Pulmonary artery endothelial cell (primary cell): ENCODE measurements at places on chromosomes 6 and 20.

GRCh38 chr20:9498322-9498721 lies 16.1 kb upstream of the LAMP5 start:
- no peak for DNase-seq

DNA sequence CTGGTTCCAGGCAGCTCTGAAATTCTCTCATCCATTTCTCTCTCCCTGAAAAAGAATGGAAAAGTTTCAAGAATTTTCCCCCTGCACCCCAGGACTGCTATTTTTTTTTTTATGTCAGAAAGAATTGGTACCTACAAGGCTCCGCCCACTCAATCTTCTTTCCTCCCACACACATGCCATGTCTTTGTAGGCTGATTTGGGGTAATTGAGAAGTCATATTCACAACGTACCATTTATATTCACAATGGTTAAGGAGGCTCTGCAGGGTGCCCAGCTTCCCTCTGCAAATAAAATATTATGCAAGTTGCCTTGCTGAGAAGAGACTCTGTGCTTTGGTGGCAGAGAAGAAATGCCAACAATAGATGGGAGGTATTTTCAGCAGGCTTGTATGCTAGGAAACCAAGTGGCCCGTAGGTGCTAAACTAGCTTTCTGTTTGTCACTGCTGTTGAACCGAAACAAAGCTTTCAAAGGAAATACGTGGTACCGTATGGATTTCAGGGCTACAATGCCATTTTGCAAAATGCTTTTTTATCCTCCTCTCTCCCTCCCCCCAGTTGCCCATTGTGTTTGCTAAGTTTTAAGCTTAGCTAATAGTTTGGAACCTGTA lies 150.0 kb downstream of the PHACTR1 start:
- DNase-seq: no peak

- DNase-seq: no peak
These were observed 58.3 kb upstream of the TSHZ2 start for GRCh38 chr20:52913650-52914387.

GRCh38 chr6:152993431-152993830 lies 9.1 kb downstream of the MTRF1L start:
- no peak for DNase-seq

DNA sequence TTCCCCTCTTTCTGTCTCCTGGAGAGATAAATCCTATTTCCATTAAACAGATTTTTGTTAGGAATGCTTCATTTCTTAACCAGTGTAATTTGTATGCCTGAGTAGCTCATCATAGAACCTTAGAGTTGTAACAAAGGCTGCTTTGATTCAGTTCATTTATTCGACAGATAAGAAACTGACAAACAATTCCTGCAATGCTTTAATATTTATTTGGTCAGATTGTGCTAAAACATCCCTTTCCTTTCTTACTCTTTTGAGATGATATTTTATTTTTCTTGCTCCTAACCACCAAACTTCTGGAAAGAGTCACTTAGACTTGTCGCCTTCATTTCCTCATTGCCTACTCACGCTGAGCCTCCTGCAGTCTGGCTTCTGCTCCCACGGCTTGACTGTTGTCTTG lies 89.0 kb upstream of the SUPT3H start:
- DNase-seq: no peak

DNA sequence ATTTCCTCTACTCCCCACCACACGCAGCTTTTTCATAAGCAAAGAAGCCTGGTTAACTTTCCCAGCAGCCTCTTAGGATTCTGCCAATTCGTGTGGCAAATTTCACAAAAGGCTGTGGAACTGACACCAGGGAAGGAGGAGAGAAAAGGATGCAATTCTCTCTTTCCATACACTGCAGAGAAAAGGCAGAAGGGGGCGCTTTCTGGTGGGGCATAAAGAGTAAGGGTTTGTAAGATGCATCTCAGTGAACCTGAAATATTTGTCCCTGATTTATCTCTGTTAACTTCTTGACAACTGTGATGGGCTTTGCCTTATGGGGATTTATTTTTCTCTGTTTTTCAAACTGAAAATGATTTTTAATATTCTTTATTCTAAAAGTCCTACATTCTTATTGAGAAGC lies 45.5 kb upstream of the GLP1R start:
- no peak for DNase-seq

- DNase-seq: peak; percentile 72
These were observed 83.4 kb downstream of the TXNDC5 start for GRCh38 chr6:7827142-7827541.

DNA sequence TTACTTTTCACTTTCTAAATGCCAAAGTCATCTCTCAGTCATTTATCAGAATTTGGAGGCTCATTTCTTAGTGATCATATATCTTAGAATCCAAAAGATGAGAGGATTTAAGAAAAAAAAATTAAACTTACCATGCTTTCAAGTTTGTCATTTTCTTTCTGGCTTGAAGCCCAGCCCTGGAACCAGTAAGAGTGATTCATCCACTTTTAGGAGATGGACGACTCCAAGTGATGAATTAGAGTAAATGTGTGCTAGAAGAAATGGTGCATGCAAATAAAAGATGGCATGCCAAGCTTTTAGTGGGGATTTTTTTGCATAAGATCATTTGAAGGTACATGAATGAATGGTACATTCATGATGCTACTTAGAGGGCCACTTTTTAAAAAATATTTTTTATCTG lies 20.1 kb downstream of the PLCB1 start:
- no peak for DNase-seq
